Pancreas (tissue), 10 donors: ENCODE measurements at places on chromosomes 3 and 15.

DNA sequence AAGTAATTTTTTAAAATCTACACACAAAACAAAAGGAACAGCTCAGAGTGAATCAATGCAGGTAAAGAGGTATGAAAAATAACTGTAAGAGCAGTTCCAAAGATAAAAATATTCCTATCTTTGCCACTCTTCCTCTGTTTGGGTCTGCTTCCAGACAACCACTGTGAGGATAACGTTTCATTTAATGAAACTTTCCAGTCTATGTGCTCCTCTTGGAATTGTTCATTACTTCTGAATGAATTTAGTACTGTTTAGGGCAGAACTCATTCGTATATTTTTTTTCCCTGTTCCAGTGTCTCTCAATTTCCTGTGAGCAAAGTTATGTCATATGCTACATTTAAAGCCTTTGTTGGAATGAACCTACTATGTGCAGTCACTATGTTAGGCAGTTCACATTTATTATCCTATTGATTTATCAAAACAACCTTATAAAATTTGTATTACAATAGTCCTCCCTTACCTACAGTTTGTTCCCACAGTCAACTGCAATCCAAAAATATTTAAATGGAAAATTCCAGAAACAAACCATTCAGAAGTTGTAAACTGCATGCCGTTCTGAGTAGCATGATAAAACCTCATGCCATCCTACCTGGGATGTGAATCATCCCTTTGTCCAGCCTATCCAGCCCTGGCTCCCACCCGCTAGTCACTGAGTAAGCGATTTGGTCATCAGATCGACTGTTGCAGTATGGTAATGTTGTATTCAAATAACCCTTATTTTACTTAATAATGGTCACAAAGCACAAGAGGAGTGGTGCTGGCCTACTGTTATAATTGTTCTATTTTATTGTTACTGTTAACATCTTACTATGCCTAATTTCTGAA lies 98.1 kb downstream of the TMCC1 start:
- DNase-seq = no peak

DNA sequence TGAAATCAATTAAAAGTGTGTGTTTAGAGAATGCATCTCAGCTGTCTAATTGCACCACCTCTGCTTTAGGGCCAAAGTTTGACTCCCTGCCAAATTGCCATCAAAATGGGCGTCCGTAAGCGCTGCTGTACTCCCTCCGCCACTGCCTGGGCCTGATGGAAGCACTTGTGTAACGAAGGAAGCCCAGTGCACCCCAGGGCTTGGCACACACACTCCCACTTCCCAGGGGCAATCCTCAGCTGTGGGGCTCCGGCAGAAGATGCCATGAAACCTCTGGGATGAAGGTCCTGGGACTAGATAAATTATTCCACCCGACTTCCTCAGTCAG lies 137.8 kb downstream of the RORA start:
- DNase-seq = no peak

GRCh38 chr3:134464689-134465365 lies 21.0 kb downstream of the ANAPC13 start:
- DNase-seq = no peak

GRCh38 chr15:57415602-57416001 lies 39.3 kb downstream of the CGNL1 start:
- no peak for DNase-seq

DNA sequence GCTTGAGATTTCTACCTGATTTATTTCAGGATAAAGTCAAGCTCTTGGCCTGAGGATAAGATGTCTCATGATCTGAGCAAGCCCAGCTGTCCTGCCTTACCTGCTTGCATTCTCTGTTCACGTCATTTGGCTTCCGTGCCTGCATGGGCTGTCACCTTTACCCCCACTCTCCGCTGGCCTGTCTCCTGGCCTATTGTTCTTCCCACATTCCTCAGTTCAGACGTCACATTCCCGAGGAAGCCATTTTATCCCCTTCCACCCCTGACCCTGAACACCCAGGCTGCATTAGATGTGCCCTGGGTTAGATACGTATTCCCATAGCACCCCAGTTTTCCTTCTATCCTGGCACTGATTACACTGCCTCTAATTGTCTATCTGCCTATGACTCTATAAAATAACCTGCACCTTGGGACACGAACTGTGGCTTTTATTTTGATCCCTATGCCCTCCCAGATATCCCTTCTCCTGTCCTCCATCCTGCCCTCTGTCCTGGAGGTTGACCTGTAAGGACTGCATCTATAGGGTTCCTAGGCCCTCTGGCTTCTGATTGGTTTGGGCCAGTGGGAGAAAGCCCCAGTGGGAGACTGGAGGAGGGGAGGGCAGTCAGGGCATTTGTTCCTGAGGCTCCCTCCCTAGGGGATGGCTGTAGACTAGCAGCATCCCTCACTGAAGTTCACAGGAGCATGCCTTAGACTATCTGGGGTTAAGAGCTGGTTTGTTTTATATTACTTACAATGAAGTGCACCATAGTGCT lies 19.2 kb upstream of the UBE2Q2 start:
- DNase-seq = no peak

- no peak for DNase-seq
Measured at GRCh38 chr15:60070838-60071493, 66.9 kb downstream of the FOXB1 start.

DNA sequence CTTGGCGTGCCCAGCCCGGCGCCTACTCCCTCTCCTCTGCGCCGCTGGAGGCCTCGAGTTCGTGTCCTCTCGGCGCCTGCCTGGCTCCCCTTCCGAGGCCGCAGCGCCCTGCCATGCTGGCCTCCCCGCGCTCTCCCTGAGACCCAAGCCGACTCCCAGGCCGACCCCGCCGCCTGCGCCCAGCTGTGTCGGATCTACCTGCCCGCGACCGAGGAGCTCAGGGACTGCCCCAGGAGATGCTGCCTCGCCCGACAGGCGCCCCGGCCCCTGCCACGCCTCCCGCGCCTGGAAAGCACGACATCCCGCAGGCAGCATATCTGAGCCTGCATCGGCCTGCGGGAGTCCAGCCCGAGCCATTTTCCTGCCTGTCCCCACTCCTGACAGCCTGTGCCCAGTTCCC lies 16.1 kb downstream of the PAQR9 start:
- DNase-seq = no peak

DNA sequence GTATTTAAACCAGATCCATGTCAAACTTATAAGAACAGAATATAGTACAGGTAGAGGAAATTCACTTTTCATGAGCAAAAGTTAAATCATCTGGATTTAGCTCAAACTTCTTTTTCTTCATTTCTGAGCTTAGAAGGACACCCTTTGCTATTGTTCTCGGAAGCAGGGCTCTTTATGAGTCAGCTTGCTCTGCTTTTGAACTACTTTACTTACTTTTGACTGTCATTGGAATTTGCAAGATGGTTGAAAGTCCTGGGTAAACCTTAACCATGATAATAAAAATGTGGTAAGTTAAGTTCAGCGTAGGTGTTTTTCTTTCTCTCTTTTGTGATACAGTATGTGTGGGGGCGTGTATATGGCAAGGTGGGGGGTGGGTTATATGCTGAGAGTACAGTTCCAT lies 312.7 kb upstream of the DPH6 start:
- no peak for DNase-seq

GRCh38 chr3:139564294-139564861 lies 24.8 kb upstream of the RBP1 start:
- DNase-seq = no peak
